CD4-positive, alpha-beta T cell treated with Interleukin-12 subunit alpha and Interleukin-12 subunit beta, for 1 hour (primary cell): ENCODE measurements at places on chromosomes 12 and 14.

DNA sequence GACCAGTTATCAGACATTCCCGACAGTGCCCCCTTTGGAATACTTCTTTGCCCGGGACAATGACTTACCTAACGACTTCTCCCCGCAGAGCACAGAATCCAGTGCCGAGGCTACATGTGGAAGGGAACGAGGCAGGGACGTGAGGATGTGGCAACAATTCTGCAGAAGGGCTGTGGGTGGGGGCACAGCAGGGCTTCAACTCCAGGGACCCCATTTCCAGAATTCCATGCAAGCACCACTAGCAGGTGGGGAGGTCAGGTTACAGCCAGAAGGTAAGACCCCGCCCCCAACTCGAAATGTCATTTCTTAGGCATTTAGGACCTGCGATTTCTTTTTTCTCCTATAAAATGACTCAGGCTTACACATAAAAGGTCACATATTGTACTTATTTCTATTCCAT is 207.9 kb downstream of the TMEM132C start:
- no peak for DNase-seq

DNA sequence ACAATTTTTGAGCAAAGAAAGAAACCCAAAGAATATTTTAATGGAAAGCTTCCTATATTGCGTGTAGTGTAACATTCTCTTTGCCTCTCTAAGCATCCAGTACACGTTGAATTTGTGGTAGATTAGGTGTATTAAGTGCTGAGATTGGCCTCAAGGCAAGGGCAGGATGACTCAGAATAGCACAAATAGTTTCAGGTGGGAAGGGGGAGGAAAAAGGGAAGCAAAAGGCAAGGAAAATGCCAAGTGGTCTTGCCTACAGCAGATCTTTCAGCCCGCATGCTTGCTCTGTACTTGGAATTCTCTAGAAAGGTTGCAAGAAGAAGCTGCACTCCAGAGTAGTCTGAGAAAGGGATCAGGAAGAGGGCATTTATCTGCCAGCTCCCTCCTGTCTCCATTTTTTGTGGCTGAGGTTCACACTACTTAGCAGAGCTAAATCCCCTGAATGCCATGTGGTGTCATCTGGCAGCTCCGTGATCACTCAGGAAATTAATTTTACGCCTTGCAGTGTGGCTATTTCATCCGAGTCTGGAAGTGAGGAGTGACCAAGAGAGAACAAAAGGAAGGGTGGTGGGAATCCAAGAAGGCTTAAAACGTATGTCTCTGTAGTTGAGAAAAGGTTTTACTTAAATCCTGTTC is 28.5 kb downstream of the CDKN1B start:
- DNase-seq: no peak

- no peak for DNase-seq
These were observed 125.9 kb upstream of the NTF3 start for GRCh38 chr12:5305886-5306545.

GRCh38 chr14:39621223-39621622 is 189.0 kb upstream of the FBXO33 start:
- peak; percentile 8 for DNase-seq

DNA sequence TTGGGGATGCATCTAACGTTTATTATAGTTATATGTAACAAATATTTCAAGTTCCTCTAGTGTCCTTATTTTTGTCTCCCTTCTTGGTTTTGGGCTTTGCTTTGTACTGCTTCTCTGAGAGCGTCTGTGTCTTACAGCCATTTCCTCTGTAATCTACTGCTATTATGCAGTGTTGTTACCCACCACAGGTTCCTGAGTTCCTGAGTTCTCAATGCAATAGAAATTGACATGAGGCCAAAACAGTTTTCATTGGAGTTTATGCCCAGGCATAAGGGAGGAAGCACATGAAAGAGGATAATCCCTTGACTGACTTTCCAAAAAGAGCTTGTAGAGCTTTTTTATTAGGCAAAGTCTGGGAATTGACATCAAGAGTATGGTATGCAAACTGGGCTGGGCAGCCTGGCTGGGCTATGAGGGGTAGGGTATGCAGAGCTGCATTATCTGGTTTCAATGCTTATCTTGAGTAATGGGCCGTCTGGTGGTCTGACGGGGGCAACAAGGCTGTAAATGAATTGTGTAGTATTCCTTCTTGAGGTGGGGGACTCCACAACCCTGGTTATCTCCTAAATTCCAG is 722.5 kb upstream of the ATXN7L3B start:
- DNase-seq: no peak

DNA sequence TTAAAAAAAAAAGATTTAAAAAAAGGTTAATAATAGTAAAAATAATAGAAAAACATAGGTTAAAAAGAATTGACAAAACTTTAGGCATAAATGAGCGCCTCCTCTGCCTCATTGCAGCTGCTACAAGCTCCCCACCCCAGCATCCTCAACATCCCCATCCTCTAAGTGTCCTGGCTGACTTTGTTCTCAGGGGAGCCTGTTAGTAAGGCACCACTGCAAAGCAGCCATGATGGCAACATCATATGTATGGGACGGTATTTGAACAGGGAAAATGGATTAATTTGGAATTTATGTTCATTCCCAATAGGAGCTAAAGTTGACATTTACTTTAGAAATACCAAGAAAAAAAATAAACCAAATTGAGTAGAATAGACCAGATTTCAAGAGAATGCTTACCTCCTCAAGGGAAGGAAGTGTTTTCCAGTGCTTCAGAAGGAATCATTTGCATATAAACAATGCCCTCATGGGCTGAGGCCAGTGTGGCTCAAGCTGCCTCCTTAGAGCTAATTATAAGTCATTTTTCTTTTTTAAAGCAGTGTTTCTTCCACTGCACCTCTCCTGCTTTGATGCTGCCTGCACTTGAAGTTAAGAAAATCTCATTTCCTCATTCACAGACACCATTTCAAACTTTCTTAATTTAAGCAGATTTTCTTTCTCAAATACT is 59.6 kb downstream of the DACT1 start:
- no peak for DNase-seq

- no peak for DNase-seq
These were observed 3.3 kb upstream of the RIMBP2 start for GRCh38 chr12:130719263-130719859.

DNA sequence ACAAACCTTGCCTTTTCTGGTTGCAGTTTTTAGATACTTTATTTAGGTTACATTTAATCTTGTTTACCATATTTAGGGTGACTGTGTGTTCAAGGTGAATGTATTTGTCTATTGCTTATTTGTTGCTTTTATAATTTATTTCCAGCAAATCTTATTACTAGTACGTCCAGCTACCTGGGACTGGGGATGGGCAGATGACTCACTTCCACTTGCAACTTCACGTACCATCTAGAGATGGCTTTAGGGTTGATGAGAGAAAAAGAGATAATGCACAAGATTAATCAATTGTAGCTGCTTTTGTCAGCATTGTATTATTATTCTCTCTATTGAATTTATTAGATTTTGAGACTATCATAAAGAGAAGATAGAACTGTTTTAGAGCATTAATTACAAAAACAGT is 5.1 kb downstream of the MIPOL1 start:
- no peak for DNase-seq

GRCh38 chr14:50049703-50050570 is 66.4 kb downstream of the VCPKMT start:
- no peak for DNase-seq

DNA sequence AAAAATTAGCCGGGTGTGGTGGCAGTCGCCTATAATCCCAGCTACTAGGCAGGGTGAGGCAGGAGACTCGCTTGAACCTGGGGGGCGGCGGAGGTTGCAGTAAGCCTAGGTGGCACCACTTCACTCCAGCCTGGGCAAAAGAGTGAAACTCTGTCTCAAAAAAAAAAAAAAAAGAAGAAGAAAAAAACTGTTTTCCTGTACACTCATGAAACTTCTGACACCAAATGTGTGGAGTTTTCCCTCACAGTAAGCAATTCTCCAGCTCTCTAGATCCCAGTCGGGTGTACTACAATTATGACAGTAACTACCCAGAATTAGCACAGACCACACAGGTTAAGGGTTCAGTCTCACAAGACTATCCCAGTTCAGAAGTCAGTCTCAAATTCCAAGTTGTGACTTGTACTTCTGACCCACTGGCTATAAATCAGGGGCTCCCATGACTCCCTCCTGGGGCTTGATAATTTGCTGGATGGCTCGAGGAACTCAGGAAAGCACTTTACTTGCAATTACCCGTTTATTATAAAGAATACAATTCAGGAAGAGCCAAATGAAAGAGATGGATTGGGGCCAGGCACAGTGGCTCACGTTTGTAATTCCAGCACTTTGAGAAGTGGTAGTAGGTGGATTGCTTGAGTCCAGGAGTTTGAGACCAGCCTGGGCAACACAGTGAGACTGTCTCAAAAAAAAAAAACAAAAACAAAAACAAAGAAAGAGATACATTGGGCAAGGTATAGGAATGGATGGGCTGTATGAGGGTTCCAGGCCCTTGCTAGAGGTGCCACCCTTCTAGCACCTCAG is 12.4 kb upstream of the ARF6 start:
- DNase-seq: no peak

GRCh38 chr14:72745546-72745945 is 148.4 kb downstream of the DPF3 start:
- DNase-seq: no peak

GRCh38 chr14:88129306-88130056 is 124.5 kb downstream of the GPR65 start:
- peak; percentile 2 for DNase-seq

DNA sequence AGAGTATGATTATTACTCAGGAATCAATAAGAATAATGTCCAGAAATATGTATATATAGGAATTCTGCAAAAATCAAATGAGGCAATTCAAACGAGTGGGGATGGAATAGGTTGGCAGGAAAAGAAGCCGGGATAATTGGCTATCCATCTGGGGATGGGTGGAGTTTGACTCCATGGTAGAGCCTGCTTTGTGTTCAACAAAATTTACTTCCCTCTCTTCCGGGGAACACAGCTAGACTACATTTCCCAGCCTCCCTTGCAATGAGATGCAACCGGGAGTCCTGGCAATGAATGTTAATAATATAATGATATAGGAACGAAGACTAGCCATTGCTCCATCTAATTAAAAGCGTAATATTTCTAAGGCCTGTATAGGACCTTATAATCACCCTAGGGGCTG is 146.6 kb downstream of the EFCAB11 start:
- DNase-seq: no peak

GRCh38 chr12:101819467-101819866 is 11.3 kb downstream of the GNPTAB start:
- DNase-seq: no peak

DNA sequence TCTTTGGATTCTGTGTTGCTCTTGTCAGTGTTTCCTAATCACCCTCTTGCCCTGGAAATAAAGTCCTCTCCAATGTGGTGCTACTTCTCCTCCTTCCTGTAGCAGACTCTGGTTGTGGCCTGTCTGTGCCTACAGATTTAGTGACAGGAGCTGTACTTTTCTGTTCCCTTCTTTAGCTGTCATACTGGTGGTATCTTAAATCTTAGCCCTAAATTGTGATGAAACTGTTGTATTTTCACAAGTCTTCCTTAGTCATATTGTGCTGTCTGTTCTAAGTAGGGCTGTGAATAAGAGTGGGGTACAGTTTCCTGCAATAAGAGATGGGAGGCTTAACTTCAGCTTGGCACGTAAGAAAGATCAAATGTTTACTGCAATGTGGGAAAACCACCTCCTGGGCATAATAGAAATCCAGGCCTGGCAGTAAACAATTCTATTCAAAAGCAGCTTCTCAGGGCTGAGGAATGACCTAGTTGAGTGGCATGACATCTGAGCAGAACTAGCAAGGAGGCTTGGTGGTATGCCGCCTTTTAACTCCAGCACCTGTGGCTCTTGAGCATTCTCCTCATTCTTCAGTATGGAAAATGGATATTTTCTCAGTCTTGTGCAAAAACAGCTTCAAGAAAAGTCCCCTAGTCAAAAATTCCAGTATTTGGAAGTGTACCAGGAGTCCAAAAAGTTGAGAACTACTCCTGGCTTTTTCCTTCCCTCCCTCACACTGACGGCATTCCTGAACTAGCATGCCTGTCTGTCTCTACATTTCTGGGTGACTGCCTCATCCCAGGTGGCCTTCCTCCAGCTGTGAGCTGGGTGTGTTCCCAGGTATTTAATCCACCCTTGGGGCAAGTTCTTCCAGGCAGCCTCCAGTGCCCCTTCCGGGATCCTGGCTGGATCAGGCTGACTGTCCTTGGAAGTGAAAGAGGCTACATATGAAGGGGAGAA is 19.5 kb downstream of the ANO6 start:
- DNase-seq: no peak

GRCh38 chr12:87201598-87201997 is 827.6 kb downstream of the C12orf50 start:
- DNase-seq: no peak

DNA sequence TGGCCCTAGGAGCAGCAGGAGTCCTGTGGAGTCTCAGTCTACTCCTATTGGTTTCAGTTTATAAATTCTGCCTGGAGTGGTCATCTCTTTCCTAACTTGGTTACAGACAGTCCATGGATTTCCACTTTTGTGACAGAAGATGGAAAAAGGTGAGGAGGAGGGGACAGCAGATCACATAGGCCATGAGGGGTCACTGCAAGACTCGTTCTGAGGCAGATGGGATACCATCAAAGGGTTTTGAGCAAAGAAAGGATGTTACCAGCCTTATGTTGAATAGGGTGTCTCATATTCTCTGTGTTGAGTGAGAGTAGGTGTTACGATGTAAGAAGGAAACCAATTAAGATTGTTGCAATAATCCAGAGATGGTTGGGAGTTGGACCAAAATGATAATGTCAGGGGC is 15.3 kb downstream of the PDE3A start:
- DNase-seq: no peak

DNA sequence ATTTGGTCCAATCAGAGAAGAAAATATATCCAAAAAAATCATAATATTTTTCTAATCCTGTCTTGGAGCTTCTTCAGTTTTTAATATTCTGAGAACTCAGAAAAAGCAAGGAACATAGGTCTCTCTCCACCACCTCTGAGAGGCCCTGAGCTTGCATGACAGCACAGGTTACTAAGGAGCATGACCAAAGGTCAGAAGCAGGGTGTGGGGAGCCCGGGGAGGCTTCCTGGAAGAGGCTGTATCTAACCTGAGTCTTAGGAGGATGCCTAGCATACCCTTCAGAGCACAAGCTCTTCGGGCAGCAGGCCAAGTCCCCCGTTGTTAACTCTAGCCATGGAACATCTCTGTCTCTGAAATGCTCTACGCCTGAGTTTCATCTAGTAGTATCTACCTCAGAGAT is 15.7 kb upstream of the STON2 start:
- no peak for DNase-seq

- DNase-seq: no peak
These were observed 39.4 kb downstream of the MLXIP start for GRCh38 chr12:122117979-122118378.
